ENCODE measurements at places on chromosomes 3 and 15.

DNA sequence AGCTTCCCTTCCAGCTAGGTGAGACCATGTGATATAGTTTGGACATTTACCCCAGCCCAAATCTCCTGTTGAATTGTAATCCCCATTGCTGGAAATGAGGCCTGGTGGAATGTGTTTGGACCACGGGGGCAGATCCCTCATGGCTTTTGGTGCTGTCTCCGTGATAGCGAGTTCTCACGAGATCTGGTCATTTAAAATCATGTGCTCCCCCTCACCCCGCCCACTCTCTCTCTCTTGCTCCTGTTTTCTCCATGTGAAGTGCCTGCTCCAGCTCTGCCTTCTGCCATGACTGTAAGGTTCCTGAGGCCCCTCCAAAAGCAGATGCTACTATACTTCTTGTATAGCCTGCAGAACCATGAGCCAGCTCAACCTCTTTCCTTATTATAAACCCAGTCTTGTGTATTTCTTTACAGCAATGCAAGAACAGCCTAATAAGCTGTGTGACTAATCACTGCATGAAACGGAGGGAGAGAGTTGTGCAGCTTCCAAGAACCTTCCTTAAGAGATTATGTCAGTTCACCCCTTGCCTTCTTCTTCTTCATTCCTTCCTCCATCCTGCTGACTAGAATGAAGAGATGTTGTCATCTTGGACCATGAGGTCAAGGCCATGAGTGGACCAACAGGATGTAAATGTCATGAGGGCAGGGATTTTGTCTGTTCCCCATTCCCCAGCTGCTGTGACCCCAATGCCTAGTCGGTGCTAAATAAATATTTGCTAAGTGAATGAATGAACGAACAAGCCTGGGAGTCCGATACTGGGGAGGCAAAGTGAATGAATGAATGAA lies 91.0 kb downstream of the CPN2 start:
- DNase-seq, result no peak

GRCh38 chr3:128745742-128746141 lies 19.8 kb downstream of the RAB7A start:
- DNase-seq, result peak; percentile 53

GRCh38 chr3:140736863-140737460 lies 59.1 kb downstream of the TRIM42 start:
- peak; percentile 86 for DNase-seq

DNA sequence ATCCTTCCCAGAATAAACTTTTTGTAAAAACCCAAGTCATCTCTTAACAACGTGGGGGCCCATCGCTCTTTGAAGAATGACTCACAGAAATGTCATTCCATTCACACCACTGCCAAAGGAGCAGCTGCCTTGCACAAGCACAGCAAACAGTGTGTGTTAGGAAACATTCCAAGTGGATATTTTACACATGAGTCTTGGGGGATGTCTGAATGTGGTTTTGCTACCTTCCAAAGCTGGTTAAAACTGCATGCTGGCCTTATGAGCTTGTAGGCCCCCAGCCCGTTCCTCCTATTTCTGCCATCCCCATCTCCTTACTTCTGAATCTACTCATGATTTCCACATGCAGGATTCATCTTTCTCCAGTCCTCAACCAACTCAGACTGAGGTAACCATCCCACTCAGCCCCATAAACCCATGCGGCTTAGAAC lies 130.8 kb downstream of the CPNE4 start:
- peak; percentile 67 for DNase-seq

DNA sequence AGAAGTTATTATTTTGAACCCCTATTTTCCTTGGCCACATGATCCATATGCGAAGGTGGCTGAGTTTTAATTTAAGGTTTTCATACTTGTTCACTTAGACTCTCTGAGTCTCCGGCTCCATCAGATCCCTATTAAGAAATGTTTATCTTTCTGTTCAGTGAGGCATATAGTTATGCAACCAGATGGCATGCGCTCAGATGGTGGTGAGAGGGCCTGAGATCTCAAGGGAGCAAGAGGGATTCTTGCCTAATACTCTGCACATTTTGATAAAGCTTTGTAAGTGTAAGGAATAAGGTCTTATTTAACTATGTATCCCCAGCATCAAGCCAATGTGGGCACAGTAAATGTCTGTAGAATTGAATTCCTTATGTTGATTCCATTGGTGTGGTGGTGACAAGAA lies 78.9 kb upstream of the DPH6 start:
- DNase-seq, result no peak

DNA sequence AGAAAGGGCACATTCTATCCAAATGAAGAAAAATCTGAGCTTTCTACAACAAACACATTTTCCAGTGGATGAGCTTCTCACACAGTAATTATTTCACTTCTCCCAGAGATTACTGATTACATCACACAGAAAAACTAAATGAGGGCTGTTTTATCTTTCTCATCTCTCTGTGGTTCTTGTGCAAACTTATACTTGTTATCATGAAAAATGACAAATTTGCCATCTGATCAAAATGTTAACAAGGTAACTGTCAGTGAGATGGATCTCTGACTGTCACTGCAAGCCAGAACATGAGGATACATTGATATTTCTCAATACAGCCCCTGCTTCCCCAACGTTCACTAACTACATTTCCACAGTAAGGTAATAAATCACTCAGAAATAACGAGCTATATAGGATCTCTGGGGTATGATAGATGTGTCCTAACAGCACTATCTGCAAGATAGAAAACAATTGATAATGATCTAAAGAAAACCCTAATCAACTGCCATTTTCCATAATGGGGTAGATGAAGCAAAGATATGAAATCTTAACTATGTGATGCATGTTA lies 829.3 kb upstream of the CFAP20DC start:
- DNase-seq, result no peak

DNA sequence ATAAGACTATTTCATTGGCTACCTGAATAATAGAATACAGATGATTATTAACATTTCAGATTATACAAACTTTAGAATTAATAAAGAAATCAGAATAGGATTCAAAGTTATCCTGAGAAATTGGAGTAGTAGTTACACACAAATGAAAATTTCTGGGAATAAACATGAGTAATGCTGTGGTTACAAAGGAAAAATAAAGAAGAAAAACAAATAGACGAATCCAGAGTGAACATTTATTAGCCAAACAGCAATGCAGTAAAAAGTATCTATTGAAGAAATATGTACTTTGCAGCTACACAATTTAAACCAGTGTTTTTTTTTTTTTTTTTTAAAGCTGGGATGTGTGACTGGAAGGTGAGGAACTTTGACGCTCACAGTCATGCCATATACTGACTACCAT lies 1159.2 kb downstream of the TUSC7 start:
- DNase-seq, result no peak
